ENCODE measurements at places on chromosomes 5 and 9.

DNA sequence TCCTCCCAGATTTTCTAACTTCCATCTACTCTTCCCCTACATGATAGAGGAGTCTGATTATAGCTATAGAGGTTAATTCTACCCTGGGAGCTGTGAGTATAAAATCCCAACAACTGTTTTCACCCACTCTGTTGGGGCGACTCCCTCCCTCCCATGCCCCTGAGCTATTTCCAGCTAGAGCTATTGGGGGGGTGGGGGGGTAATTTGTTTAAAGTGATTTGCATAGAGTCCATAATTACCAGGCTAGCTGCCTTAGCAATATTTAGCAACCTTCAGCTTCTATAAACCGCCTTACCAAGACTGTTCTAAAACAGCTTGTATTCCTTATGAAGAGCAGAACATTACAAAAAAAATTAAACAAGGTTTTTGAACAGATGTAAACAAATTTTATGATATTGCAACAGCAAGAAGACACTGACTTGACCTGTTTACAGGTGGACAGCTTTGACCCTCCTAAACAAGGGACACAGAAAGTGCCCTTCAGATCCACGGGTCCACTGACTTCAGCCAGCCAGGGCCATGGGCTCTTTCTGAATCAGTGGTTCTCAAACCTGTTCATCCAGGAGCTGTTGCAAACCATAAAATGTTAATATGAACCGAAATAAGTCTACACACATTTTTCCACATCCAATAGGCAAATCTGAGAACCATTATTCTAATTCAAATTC, 98.2 kb downstream of the OTULIN start:
- peak; percentile 68 for DNase-seq

GRCh38 chr5:170817195-170817594, 33.7 kb downstream of the GABRP start:
- no peak for DNase-seq

DNA sequence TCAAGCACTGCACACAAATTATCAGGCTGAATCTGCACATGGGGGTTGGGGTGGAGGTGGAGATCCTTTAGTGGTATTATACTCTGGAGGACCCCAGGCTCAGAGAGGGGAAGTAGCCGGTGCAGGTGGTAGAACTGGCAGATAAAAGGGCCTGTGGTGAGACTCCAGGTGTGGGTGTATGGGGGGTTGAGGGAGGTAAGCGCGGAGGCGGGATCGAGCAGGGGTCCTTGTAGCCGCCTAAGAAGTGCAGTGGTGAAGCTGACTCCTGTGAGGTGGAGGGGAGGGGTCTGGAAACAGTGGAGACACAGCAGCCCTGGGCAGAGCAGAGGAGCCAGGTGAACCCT, 841 bp downstream of the ACSL6 start:
- DNase-seq: no peak

- DNase-seq: no peak
These were observed 167.5 kb upstream of the KLF9 start for GRCh38 chr9:70581955-70582350.

DNA sequence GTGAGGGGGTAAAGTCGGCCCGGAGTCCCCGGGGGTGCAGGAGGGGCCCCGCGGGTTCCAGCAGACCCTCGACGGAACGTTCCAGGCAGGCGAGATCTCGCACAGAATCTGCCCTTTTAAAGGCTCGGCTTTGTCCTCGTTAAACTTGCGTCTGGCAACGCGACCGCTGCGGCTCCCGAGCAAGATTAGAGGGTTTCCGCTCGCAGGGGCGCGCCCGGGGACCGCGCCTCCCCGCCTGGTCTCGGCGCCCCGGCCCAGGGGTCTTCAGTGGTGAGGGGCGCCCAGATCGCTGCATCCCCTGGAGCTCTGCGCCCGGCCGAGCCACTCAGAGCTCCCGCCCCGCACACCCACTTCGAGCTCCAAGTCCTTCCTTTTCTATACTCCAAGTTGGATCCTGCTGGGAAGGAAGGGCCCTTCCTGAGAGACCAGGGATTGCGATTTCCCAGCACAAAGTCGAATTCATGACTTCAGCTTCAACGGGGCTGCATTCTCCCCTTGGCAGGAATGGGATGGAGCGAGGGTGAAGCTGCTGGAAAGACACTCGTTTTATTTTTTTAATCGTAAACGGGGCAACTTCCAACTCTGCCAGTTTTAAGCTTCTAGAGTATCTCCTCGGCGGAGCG, 11.3 kb downstream of the PROP1 start:
- no peak for DNase-seq

GRCh38 chr5:22223079-22223478, 630.1 kb downstream of the CDH12 start:
- no peak for DNase-seq

GRCh38 chr5:77087484-77088261, 588 bp upstream of the ZBED3 start:
- DNase-seq: no peak

GRCh38 chr5:180975338-180975737, 13.3 kb upstream of the BTNL3 start:
- peak; percentile 13 for DNase-seq

DNA sequence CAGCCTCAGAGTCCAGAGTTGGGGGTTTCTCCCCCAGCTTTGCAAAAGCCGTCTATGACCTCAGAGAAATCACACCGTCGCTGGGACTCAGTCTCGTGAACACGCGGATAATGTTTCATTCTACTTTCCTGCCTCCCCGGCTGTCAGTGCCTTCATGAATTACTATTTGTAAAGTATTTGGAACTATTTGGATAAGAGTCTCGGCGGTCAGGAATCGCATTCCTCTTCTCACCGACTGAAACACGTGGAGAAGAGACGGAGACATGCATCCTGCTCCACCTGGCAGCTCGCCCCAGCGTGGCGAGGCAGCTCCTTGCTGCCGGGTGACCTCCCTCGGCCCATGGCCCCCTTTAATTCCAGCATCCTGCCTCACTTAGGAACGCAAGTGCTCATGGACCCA, 23.9 kb downstream of the IRX2 start:
- no peak for DNase-seq

- DNase-seq: no peak
These were observed 186.7 kb upstream of the TLX3 start for GRCh38 chr5:171122372-171122771.

- no peak for DNase-seq
These were observed 10.4 kb downstream of the LRRC8A start for GRCh38 chr9:128892221-128892921.

DNA sequence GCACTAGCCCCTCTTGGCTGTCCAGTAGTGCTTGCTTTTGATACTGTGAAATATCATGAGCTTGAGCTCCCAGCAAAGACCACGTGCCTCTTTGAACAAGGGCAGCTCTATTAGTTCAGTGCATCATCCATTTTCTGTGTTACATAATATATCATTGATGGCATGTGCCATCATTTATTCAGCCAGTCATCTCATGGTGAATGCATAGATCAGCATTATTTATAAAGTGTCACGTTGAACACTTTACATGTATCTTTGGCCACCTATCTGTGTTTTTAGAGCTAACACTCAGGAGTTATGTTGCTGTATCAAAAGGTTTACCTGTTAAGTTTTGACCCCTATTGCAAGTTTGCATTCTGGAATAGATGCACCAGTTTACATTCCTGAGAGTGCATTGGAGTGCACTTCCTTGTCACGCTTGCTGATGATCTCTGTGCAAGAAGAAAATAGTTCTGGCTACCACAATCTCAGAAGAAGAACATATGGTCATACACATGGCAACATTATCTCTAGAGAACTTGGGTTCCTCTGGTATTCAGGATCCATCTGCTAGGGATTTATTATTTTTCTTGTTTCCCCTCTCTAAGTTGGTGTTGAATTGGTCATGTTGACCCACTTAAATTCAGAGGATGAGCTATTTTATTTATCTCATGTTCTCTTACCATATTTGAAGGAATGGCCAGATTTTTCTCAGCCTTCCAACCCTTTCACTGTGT, 120.9 kb downstream of the SH3GL2 start:
- DNase-seq: no peak

DNA sequence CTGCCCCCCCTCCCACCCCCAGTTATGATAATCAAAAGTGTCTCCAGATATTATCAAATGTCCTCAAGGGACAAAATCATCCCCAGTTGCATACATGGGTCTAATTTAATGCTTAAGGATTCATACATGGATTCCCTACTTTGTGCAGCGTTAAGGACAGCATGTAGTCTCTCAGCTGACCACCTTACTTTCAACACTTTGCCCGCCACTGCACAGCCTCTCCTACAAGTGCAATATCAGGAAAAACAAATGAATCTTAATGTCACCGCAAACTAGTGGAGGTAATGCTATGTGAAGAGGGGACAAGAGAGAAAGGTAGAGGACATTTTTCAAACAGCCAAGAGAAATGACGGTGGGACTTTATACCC, 78.6 kb downstream of the TLE1 start:
- DNase-seq: no peak

GRCh38 chr5:86979811-86980411, 287.8 kb upstream of the RASA1 start:
- DNase-seq: no peak

GRCh38 chr5:96333391-96333790, 99.7 kb downstream of the PCSK1 start:
- no peak for DNase-seq

- DNase-seq: no peak
These were observed 273.5 kb downstream of the ARRDC3 start for GRCh38 chr5:91109634-91110033.

DNA sequence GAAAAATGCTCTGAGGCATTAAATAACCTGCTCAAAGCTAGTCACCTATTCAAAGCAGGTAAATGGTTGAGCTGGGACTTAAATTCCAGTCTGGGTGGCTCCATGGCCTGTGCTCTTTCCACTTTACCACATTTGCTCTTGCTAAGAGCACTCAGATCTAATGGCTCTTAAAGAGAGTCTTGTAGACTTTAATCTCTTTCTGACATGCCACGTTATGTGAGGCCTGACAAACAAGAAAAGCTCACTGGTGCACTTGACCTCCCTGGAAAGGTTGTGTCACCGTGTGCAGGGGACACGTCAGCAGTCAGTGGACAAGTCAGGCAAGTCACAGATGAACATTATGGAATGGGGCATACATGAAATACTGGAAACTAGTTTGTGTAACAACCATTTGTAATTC, 129.9 kb upstream of the RPS23 start:
- no peak for DNase-seq

DNA sequence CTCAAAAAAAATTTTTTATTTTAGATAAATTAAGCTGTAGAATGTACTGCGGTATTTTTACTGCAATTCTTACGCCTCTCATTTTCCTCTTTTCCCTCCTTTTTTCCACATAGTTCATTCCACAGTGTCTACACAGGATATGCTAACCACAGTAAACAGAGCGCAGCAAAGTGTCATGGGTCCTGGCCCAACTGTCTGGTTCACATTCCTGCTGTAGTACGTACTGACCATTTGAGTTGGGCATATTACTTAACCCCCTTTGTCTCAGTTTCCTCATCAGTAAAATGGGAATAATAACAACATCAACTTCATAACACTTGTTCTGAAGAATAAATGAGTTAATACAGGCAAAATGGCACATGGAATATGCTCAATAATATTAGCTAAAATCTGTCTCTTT, 41.6 kb downstream of the SLC44A1 start:
- DNase-seq: no peak

- no peak for DNase-seq
These were observed 657.1 kb downstream of the NR2F1-AS1 start for GRCh38 chr5:92923885-92924284.

- no peak for DNase-seq
These were observed at the start of gene IGFBPL1 for GRCh38 chr9:38423973-38424843. Gene IGFBPL1, minus strand, starts transcription at chr9:38424454. Its CDS starts 30 bp downstream, at chr9:38424424.

DNA sequence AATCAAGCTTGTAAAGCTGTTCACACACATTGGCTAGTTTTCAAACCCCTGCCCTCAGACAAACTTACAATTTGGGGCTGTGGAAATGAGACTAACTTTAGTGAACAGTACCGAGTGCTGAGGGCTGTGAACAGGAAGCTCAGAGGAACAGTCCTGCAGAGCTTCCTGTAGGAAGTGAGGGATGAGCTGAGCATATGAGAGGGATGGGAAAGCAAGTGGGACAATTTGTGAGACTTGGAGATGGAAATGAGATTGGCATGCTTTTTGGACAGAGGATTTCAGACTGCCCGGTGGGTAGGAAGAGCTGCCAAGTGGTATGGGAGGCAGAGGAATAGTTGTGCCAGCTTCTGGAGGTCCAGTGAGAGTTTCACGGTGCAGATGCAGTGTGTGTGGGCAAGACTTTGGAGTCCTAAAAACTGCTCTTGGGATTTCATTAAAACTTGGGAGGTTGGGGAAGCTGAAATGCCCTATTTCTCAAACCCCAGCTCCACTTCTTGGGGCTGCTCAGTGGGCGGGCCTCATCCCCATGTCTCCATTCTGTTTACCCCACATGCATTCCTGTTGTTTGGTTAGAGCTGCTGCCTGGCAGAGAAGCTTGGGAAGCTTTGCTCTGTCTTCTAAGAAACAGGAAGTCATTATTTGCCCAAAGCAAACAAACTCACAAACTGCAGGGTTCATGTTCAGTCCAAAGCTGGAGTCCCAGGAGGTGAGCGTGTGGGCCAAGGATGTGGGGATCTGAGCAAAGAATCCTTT, 267.5 kb downstream of the ZSWIM6 start:
- DNase-seq: no peak

DNA sequence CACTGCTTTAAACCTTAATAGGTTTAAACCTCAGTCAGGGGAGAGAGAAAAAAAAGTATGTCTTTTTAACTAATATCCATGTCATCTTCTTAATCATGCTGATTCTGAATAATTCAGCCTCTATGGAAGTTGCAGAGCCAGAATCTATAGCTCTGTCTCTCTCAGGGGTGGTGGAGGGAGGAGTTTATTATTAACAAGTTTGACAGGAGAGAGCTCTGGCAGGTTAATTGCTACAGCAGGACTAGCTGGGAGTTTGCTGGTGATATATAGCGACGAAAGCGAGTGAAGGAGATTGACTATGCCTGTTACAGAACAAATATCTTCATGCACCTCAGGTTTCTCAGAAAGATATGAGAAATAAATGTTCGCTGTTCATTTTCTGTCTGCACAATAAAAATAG, 586.4 kb downstream of the TLE4 start:
- DNase-seq: no peak

- no peak for DNase-seq
These were observed 182.8 kb downstream of the SEMA5A start for GRCh38 chr5:9363026-9363425.

DNA sequence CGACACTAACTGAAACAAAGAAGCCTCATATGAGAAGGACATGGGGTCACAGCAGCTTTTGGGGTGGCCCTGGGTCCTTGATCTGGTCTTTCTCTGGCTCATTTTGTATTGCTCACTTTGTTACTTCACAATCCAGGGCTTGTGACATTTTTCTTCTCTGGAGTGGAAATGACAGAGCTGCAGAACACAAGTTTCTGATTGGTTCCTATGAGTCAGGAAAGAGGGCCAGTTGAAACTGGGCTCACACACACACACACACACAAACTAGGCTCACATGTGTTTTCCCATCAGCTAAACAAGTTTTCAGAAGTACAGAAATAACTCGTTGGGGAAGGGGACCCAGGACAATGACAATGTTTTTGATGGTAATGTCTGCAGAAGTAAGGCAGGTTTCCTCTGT, 54.3 kb downstream of the TMC1 start:
- no peak for DNase-seq

GRCh38 chr9:88782931-88783710, 208.1 kb upstream of the S1PR3 start:
- DNase-seq: no peak

- no peak for DNase-seq
These were observed 90.3 kb downstream of the SH3GL2 start for GRCh38 chr9:17669206-17669605.

Data from NAMALWA (cell line).